ENCODE measurements at places on chromosomes 2 and 18.

GRCh38 chr2:237614151-237614720 lies 13.2 kb upstream of the LRRFIP1 start:
- DNase-seq, result no peak

DNA sequence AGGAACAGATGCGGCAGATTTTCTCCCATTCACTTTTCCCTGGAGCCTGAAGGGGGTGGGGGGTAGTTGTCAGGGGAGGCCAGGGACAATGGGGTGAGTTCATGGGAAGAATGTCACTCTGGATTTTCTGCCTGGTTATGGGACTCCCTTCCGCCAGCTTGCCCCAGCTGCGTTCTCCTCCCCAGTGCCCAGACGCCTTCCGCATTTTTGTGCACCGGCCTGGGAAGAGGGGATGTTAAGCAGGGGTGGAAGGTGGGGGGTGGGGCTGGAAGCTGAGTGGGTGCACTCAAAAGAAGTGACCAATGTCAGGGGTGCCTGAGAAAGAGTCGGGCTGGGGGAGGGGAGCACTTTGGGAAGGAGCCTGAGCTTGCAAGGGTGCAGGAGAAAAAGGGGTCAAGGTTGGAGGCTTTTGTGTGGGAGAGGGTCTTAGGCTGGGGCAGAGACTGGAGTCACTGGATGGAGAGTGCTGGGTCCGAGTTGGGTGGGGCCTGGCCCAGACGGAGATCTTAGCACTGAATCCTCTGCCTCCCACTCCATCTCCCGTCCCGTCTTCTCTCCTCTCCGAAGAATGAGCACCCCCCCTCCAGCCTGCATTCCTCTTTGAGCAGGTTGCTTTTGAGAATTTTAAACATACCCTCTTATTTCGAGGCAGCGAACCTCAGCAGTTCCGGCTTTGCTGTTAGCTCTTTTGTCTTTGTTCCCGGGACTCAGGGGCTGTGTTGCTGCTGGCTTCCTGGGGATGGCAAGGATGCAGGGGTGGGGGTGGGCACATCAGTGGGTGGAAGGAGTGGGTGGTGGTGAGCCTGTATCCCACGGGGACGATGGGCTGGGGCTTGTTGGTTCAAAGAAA lies 2.7 kb downstream of the IGFBP2 start:
- DNase-seq, result no peak

DNA sequence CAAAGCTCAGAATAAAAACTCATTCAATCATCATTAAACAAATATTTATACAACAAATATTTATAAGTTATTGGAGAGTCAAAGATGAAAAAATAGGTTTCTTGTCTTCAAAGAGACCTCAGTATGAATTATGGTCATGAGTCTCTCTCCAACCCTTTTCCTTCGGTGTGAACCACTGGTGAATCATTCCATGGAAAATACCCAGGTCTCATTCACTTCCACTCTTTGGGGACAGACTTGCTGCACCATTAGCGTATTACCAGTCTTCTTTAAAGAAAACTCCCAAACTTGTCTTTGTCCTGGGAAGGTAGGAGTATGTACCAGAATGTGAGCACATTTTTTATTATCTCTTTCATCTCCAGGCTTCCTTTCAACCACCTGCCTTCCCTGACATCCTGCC lies 257.4 kb upstream of the RBMS1 start:
- DNase-seq, result no peak

- no peak for DNase-seq
Observed at GRCh38 chr18:36334798-36335197, 37.3 kb downstream of the FHOD3 start.

GRCh38 chr2:128433911-128434550 lies 115.4 kb upstream of the HS6ST1 start:
- DNase-seq, result no peak

DNA sequence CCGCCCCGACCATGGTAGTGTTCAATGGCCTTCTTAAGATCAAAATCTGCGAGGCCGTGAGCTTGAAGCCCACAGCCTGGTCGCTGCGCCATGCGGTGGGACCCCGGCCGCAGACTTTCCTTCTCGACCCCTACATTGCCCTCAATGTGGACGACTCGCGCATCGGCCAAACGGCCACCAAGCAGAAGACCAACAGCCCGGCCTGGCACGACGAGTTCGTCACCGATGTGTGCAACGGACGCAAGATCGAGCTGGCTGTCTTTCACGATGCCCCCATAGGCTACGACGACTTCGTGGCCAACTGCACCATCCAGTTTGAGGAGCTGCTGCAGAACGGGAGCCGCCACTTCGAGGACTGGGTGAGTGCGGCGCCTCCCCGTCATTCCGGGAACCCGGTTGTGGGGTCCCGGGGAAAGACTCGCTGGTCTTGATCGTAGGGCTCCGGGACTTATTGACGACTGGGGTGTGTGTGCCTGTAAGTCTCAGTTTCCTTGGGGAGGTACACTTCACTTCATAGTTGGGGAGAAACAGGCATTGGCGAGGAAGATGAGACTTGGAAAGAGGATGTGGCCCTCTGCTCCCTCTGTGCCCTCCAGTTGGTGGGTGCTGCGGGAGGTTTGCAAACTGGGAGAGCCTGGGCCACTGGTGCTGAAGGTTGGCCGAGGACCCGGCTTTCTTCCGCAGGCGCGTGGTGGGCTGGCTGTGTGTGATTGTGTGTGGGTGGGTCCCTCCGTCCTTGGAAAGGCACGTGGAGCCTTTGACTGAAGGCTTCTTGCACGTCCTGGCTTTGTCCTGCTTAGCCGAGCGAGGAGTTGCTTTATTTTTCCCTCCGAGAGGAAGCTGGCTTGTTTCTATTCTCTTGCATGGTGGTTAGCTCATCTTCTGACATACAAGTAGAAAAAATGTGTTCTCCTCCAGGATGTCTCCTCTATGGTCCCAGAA lies 886 bp downstream of the PRKCE start:
- peak; percentile 80 for DNase-seq

GRCh38 chr2:55742996-55743395 lies 49.4 kb upstream of the PNPT1 start:
- DNase-seq, result no peak

DNA sequence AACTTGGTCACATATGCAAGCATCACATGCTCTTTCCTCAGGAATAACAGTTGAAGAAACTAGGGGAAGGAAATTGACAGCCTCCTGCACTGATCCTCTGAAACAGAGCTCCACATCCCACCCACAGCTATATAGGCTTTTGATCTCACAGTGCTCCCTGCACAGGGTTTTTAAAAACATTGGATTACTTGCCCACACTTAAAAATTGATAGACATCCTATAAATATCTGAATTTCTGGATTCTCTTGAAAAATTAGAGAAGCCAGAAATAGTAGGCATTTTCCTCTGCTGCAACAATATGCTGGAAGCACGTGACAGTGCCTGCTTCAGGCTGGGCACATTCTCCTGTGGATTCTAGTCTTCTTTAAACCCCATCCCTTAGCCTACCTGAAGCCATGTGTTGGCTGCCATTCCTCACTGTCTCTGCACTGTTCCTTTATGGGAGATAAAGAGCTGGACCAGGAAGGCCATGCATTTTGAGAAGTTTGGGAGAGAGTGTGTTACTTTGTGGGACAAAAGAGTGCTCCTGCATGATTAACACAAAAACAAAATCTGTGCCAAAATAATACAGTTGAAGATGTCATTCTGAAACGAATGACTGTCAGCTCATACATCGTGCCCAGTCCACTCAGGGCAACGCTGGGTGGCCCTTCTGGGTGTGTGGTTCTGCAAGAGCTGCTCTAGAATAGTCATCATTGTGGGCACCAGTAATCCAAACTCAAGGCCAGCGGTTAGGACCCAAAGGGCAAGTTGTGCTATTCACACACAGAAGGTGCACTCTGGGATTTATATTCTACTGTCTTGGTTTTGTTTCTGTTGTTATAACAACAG lies 59.8 kb downstream of the GYPC start:
- no peak for DNase-seq

DNA sequence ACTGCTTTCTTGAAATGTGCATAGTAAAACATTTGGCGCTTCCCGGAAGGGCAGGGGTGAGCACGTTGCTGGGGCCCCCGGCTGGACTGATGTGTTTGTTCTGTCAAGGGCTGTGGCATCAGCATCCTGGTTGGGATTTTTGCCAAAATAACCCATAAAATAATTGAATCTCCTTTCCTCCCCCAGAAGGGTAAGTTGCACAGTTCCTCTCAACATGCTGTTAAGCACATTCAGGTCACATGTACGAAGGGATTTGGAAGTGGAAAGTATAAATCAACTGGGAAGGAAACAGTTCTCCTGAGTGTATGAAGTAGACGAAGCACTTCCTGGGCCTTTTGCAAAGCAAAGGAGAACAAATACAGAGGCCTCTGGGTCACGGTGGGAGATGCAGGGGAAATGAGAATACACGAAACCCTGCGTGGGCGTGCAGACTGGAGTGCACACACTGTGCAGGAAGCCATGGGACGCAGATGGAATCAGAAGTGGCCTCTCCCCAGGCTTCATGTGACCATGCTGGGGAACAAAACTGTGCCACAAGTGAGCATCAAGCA lies 183.9 kb downstream of the LPIN1 start:
- no peak for DNase-seq

GRCh38 chr2:138919120-138919747 lies 139.0 kb upstream of the NXPH2 start:
- no peak for DNase-seq

DNA sequence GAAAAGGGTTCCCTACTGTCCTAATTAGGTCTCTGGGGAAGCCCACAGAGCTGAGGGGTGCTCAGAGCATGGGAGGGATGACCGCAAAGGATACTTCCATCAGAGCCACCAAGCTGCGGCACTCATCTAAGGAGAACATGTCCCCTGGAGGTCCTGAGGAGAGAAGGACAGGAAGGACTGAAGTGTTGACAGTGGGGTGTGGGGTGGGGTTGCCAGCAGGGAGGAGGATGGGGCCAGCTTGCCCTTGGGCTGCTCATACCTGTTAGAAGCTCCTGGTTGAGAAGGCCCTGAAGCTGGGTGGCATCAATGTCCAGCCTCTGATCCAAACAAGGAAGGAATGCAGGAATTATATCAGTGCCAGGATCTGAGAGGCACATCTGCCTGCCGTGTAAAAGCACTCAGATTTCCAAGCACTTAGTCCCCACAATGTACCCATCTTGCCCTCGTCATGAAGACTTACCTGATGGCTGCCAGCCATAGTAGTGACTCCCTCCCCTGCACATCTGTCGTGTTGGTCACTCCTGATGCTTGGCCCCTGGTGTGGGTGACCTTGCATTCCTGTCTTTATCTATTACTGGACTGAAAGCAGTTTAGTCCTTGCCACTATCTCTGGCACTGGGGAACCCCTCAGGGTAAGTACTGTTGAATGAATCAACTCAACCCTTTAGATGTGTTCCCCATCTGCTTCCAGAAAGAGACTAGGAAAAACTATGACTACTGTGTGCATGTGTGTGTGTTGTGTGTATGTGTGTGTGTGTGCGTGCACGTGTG lies 68.9 kb downstream of the CAPN13 start:
- DNase-seq, result no peak

DNA sequence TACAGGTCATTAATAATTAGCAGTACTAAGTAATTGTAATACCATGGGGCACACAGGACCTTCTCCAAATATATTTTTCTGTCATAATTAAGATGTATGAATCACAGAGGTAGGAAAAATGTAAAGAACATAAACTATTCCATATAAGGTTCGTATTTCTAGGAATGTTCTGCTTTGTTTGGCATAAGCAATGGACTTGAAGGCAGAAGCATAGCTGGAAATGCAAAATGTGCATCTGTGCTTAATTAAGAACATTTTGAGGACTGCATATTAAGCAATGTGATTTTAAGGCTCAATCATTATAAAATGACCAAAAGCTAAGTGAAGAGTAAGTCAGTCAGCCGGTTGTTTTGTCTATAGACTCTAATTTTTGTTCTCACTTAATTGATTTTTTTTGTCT lies 123.2 kb downstream of the RBM43 start:
- no peak for DNase-seq

DNA sequence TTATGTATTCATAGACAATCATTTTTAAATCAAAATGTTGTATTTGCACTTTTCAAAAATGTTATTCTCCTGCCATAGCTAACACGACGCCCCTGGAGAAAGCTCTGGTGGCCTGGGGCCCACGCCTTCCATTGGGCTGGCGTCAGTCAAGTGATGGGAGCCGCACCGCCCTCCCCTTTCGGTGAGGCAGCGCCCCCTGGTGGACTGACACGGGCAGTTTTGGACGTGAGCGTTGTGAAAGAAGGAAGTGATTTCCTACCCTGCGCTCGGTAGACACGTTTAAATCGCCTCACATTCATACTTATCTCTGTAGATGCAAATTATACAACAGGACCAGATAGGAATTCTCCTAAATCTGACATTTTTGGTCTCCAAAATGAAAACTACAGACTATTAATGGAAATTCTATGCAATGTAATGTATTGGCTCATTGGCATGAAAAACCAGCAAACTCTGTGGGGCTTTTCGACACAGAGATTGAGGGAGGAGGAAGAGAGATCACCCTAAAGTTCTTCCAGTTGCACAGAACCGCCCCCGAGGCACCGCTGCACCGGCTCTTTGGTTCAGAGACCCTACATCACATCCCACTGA lies 326.2 kb upstream of the SOX11 start:
- peak; percentile 82 for DNase-seq

GRCh38 chr2:36562973-36563532 lies 34.9 kb downstream of the FEZ2 start:
- DNase-seq, result no peak

DNA sequence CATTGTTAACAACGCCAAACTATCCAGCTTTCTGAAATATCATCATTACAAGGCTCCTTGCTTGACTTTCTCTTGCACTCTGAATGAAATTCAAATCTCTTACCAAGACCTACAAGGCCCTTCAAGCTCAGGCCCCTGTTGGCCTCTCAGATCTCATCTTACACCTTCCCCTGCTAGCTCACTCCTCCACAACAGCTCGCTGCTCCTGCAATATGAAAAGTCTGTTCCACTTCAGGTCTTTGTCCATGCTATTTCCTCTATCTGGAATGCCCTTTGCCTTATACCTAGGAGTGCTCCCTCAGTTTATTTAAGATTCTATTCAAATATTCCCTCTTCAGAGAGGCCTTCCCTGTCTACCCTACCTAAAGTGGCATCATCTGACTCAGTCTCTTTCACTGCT lies 91.7 kb downstream of the SESTD1 start:
- DNase-seq, result no peak

DNA sequence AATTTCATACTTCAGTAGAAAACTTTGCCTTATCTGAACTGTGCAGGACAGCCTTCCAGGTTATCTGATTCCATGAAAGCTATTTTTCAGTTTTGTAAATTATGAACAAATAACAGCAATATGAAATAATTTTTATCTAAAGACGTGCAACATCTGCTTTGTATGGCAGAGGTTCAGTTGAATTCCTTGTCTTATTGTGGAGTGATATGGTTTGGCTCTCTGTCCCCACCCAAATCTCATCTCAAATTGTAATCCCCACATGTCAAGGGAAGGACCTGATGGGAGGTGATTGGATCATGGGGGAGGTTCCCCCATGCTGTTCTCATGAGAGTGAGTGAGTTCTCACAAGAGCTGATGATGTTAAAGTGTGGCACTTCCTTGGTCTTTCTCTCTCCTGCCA lies 18.1 kb upstream of the RPIA start:
- DNase-seq, result no peak

- no peak for DNase-seq
Observed at GRCh38 chr18:10148189-10148929, 234.5 kb downstream of the VAPA start.

GRCh38 chr2:171287611-171288010 lies 126.9 kb upstream of the TLK1 start:
- no peak for DNase-seq

Measured in posterior cingulate gyrus (tissue), 11 donors.